ENCODE measurements at places on chromosomes 2 and 18.

DNA sequence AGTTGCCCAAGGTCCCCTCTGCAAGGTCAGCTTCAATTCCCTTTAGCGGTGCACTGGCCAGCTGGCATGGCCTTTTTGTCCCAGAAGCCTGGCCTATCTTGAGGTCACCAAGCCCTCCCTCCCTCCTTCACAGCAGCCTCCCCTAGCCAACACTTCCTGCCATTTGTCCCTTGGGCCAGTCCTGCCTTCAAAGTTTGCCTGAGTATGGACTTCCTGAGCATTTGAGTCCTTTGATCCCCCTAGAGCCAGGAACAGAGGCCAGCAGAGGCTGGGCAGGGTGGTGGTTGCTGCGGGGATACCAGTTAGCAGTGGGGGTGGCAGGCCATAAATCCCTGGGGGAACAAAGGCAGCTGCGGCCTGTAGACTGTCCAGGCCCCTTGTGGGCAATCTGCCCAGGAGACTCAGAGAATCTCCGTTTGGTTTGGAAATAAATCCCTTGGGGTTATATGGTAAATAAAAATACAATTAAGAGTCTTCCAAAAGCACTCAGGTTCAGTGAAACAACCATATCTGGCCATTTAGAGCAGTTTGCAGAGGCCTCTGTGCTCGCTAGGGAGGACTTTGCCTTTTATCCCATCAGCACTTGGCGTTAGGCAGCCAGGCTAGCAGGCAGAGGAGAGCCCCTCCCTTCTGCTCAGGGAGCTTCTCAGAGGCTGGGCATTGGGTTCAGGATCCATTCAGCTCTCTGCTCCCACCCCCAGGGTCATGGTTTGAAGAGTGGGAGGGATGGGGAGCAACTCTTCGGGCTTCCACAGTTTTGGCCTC lies 3.1 kb upstream of the HES6 start:
- H3K36me3 ChIP-seq = no peaks in the 10 kb centered on the region
- no peak overlapping the region for H3K27ac ChIP-seq
- H3K27me3 ChIP-seq = no peaks in the 10 kb centered on the region
- peak; percentile 35 for DNase-seq

DNA sequence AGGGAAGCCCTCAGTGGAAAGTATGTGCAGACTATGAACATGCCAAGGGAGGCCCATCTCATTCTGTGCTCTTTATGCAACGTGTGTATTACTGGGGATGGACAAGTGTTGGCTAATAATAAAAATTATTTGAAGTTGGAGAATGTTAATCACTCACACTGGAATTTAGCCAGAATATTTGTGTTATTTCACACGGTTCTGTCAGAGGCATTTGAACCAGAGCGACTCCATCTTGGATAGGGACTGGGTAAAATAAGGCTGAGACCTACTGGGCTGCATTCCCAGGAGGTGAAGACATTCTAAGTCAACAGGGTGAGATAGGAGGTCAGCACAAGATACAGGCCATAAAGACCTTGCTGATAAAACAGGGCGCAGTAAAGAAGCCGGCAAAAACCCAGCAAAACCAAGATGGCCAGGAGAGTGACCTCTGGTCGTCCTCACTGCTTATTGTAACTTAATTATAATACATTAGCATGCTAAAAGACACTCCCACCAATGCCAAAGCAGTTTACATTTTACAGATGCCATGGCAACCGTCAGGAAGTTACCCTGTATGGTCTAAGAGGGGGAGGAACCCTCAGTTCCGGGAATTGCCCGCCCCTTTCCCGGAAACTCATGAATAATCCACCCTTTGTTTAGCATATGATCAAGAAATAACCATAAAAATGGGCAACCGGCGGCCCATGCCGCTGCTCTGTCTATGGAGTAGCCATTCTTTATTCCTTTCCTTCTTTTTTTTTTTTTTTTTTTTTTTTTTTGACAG lies 2.6 kb upstream of the FZD5 start:
- H3K36me3 ChIP-seq = no peaks in the 10 kb centered on the region
- no peak overlapping the region for H3K4me3 ChIP-seq
- no peak overlapping the region for H3K27ac ChIP-seq
- H3K4me1 ChIP-seq = peaks cover 15% of the 10 kb centered on the region
- H3K27me3 ChIP-seq = no peaks in the 10 kb centered on the region
- DNase-seq = peak; percentile 52

DNA sequence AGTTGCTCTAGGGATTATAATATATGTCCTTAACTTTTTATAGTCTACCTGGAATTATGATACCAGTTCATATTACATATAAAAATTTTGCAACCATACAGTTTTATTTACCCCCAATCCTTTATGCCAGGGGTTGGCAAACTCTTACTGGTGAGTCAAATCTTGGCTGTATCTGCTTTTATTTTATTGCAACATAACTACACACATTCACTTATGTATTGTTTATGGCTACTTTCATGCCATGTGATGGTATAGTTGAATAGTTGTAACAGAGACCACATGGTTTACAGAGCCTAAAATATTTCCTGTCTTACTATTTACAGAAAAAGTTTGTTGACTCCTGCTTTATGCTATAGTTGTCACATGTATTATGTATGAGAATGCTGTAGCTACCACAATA lies 25.8 kb upstream of the DLX2 start:
- H3K27ac ChIP-seq = no peak overlapping the region
- no peak for DNase-seq
- no peak overlapping the region for H3K4me3 ChIP-seq
- no peaks in the 10 kb centered on the region for H3K4me1 ChIP-seq

GRCh38 chr2:230784795-230785194 lies 72.2 kb downstream of the CAB39 start:
- no peaks in the 10 kb centered on the region for H3K36me3 ChIP-seq
- no peak overlapping the region for H3K4me3 ChIP-seq
- peaks cover 1% of the 10 kb centered on the region for H3K4me1 ChIP-seq
- no peaks in the 10 kb centered on the region for H3K27me3 ChIP-seq
- no peak overlapping the region for H3K27ac ChIP-seq
